NCI-H1092 (cell line): ENCODE measurements at places on chromosomes 2 and 18.
A peak's percentile ranks its signal among the peaks of the same experiment; 100 is the strongest.

GRCh38 chr2:33583194-33583938, 15.7 kb downstream of the FAM98A start:
- DNase-seq = no peak

GRCh38 chr2:189014449-189015138, 40.4 kb downstream of the COL3A1 start:
- no peak for DNase-seq

DNA sequence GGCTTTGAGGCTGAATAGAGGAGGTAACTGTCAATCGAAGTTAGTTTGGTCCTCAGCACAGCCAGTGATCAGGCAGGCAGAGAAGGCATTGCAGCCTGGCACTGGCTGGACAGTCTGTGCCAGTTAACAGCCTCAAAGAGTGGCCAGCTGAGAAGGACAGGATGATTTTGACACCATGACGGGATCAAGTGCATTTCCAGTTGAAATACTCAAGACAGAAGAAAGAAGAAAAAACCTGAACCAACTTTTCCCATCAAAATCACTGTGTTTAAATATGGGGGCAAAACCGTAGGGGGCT, 96.7 kb upstream of the ZCCHC2 start:
- no peak for DNase-seq

DNA sequence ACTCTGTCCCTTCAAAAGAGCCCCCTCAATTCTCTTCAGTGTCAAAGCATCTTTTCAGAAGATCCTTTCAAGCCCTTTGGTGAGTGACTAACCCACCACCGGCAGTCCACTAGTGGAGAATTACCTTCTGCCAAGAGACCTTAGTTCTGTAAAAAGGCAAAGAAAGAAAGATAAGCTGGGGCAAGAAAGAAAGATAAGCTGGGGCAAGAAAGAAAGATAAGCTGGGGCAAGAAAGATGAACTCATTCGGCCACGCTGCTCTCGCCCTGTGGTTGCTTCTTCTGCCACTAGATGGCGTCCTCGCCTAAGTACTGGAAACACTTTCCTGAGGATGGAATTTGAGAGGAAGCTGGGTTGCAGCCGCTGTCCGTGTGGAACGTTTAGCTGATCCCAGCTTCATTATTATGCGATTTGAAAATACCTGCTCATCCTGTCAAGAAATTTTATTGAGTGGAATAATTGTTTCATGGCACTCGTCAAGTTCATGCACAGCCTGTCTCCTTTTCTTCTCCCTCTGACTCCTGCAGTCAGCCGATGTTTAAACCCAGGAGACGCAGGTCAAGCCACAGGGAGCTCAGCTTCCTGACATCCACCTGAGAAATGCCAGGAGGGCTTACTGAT, 17.3 kb upstream of the ANXA4 start:
- DNase-seq = peak; percentile 59

- no peak for DNase-seq
Observed at GRCh38 chr18:21474621-21475020, 125.9 kb downstream of the ESCO1 start.

DNA sequence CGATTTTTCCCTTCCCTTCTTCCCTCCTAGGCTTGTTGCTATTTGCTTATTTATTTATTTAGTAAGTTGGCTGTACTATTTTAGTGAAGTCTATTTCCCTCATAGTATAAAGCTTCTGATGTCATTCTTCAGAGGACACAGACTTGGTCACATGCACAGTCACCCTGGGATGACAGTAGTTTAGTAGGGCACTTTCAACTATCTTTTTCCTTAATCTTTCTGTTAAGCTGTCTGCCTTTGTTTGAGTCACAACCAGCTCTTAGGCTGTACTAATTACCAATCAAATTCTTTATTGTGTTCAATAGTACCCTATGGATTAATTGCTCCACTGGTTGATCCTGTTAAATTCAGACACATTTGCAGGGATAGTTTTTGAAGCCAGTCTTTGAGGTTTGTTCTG, 26.9 kb upstream of the RAB31 start:
- no peak for DNase-seq
